ENCODE measurements at places on chromosomes 2 and 18. TPM values are rescaled to one million over a fixed set of nuclear protein-coding genes. Genes with fewer than 3 reads are reported as not detected.

RAPGEF4 gene
- 5.0 TPM for total RNA-seq

LCT gene
- 0.03 TPM for total RNA-seq

CD226 gene
- 0.69 TPM for total RNA-seq

ACOXL gene
- not detected for total RNA-seq

PLCL1 gene
- total RNA-seq: 4.3 TPM

CD8B2 gene
- not detected for total RNA-seq

SERPINB12 gene
- not detected for total RNA-seq

ASB18 gene
- not detected for total RNA-seq

PLEKHH2 gene
- total RNA-seq: 8.9 TPM

CYBRD1 gene
- 265 TPM for total RNA-seq
